Foreskin fibroblast (primary cell): ENCODE measurements at places on chromosomes 12 and 14.
A peak's percentile ranks its signal among the peaks of the same experiment; 100 is the strongest.

- peak; percentile 15 for DNase-seq
These were observed 420.1 kb downstream of the FUT8 start for GRCh38 chr14:65832431-65833266.

DNA sequence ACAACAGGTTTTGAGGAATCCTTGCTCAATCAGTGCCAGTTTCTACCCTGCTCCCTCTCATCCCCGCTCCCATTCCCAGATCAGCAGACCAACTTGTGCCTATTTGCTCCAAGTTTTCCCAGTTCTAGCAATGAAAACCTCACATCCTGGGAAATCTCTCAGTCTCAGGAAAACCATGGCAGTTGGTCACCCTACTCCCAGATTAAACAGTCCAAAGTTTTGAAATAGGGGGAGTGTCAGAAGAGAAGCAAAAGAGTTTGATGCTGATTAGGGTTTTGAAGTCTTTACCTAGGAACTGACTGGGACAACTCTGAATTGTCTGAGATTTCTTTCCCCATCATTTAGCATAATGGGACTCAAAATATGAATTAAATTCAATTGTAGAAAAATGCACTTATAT is 95.8 kb upstream of the ARID2 start:
- DNase-seq = no peak

DNA sequence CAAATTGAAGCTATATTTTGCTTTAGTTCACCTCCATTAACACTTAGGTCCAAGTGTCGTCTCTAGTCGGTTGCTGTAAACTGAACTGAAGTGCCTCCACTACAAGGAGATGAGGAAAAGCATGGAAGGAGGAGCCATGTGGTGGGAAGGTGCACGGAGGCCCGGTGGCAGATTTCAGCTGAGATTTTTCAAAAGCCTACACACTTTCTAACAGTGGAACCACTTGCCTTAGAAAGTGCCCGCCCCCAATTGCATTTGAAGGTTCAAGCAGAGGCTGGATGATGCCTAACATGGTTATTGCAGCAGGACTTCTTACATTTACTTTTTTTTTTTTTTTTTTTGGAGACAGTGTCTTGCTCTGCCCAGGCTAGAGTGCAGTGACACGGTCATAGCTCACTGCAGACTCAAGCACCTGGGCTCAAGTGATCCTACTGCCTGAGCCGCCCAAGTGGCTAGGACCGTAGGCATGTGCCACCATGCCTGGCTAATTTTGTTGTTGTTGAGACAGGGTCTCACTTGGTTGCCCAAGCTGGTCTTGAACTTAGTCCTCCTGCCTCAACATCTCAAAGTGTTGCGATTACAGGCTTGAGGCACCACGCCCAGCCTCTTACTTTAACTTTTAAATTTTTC is 27.6 kb downstream of the EML1 start:
- no peak for DNase-seq

DNA sequence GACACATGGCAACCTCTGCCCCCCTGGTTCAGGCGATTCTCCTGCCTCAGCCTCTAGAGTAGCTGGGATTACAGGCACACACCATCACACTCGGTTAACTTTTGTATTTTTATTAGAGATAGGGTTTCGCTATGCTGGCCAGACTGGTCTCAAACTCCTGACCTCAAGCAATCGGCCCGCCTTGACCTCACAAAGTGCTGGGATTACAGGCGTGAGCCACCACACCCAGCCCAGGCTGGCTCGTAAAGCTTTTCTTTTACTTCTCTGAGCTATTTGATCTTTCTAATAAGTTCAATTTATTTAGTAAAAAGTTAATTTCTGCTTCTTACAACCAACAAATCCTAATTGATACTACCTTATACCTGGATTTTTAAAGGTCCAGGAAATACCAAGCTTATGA is 127.4 kb upstream of the KRR1 start:
- no peak for DNase-seq

- no peak for DNase-seq
These were observed 143.4 kb upstream of the C14orf180 start for GRCh38 chr14:104436047-104436591.

GRCh38 chr12:31300341-31300740 is 25.6 kb downstream of the SINHCAF start:
- DNase-seq = no peak

GRCh38 chr14:89801136-89801535 is 153.4 kb downstream of the EFCAB11 start:
- no peak for DNase-seq

DNA sequence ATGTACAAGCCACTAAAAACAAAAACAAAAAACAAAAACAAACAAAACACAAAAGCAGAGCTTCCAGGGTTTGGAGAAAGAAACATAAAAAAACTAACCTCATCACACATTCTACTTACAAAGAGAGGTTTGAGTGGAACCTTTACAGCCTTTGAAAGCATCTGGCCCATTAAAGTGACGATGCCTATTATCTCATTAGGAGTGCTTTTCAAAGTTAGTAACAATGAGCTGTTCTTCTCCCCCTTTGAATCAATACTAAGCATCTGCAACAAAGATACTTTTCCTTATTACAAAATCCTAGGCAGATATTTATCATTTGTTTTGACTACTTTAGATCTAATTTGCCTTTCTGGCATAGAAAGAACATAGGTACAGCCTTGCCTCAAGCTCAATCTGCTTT is 217.3 kb downstream of the PPM1H start:
- no peak for DNase-seq

DNA sequence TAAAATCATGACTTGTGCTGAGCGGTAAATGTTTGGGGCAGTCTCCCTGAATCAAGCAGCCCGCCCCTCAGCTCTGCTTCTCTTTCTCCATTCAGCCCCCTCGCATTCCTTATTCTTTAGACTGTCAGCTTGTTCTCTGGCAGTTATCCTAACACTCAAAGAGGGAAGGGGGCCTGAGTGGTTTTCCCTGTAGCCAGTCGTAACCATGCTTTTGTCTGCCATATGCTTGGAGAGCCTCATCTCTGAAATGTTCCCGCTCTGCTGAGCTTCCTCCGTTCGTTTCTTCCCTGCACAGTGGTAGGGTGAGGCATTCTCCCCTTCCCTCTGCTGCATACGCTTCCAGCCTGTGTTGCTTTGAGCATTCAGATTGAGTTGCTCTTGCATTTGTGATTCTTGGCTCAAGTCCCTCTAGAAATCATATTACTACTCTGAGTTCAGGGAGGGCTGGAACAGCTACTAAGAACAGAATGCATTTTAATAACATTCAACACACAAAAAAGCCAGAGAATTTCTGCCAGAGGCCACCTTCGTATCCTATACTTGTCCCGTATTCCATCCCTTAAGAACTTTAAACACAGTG is 119.7 kb downstream of the FBXL14 start:
- peak; percentile 94 for DNase-seq

DNA sequence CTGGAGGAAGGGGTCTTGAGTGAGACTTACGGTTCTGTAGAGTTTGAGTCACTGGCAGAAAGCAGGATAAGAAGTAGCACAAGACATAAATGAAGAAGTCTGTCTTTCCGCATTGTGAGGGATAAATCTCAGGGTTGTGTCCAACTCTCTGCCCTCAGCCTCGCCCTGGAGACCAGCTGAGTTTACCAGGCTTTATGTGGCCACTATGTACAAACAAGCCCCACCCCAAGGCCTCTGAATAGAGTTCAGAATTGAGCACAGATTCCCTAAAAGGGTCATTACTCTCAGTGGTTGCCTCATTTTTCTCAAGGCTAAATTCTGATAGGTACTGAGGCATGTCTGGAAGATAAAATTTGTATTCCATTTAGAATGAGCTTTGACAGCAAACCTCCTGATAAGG is at the start of gene PZP:
Gene PZP, minus strand, starts transcription at position 167 of the 400 bp plus-strand sequence. Its CDS starts 54 bp downstream, at position 113.
- no peak for DNase-seq

GRCh38 chr12:28866715-28867503 is 282.2 kb upstream of the FAR2 start:
- peak; percentile 41 for DNase-seq

DNA sequence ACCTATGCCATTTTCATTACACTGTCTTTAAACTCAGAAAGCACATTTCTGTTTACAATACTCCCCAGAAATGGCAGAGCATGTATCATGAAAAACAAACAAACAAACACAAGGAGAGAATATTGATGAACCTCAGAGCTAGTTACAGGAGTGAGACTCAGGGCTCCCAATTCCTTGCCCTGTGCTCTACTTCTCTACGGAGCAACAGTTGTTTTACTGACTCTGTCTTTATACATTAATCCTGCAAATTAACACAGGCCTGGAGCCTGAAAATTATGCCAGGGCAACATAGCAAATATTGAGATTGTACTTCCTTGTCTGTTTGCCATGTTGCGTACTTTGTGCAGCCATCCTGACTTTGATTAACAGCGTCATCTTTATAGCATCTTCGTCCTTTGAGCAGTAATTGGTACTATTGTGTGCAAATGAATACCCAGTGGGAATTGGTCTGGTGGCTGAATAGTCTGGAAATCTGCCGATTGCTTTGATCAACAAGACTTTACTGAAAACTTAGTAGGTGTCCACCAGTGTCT is 15.2 kb upstream of the AKAP6 start:
- no peak for DNase-seq

GRCh38 chr14:33377596-33378390 is 439.1 kb downstream of the NPAS3 start:
- DNase-seq = no peak

DNA sequence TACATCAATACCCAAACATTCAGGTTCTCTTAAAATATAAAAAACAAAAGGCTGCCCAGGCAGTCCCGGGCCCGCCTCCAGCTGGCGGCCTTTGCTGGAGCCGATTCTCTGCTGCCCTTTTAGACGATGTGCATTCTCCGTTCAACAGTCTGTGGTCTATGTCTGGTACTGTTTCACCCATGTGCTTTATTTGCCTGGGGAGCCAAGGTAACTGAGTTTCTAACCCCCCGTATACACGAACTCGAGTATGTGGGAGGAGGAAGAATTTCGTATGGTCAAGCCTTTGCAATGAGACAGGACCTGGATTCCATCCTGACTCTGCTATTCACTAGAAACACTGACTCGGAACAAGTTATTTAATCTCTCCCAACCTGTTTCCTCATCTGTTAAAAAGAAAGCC is 54.1 kb upstream of the GPR68 start:
- DNase-seq = no peak

DNA sequence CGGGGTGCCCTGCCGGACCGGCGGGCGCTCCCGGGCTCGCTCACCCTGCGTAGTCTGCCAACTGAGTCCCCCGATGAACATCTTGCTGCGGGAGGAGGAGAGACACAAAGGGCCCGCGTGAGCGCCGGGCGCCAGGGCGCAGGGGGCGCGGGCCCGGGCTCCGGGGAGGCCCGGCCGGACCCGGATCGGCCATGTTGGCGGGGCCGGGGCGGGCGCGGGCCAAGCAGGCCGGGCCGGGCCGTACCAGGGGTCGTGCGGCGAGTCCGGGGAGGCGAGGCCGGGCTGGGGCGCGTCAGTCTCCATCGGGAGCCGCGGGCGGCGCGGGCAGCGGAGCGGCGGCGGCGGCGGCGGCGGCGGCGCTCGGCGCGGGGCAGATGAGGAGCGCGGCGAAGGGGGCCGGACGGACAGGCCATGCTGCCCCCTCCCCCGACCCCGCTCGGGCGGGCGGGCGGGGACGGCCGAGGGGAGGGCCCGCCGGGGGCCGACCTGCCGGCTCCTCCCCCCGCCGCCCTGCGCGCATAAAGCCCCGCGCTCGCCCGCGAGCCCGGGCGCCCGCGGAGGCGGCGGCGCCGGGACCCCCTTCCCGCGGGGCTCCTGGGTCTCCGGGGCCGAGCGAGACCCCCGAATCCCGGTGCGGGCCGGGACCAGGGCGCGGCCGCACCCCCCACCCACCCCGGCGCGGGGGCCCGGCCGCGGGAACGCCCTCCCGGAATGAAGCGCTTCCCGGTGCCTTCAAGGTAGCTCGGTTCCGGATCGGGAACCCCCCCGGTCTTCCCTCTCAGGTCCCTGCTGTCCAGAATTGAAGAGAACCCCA is at the start of gene MSI1:
Gene MSI1, minus strand, starts transcription at position 376 of the 814 bp plus-strand sequence. Its CDS starts 73 bp downstream, at position 303.
- DNase-seq = no peak

DNA sequence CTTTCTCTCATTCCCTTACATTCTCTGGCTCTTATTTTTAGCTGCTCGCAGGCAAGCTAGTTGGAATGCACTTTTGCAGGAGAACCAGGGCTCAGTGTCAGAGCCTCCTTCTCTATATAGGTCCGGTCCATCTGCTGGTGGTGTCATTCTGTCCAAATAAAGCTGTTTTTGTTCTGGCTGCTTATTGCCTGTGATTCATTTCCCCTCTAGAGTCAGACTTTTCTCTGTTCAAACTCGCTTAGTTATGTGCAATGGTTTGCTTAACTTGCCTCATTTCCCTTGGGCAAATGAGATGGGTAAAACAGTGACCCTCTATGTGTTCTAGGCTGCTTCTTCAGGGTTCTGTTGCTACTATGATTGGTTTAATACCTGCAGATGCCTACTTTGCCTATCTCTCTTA is 2.9 kb downstream of the SMARCD1 start:
- DNase-seq = peak; percentile 85

GRCh38 chr14:93936245-93936644 is 9.1 kb downstream of the FAM181A start:
- no peak for DNase-seq

DNA sequence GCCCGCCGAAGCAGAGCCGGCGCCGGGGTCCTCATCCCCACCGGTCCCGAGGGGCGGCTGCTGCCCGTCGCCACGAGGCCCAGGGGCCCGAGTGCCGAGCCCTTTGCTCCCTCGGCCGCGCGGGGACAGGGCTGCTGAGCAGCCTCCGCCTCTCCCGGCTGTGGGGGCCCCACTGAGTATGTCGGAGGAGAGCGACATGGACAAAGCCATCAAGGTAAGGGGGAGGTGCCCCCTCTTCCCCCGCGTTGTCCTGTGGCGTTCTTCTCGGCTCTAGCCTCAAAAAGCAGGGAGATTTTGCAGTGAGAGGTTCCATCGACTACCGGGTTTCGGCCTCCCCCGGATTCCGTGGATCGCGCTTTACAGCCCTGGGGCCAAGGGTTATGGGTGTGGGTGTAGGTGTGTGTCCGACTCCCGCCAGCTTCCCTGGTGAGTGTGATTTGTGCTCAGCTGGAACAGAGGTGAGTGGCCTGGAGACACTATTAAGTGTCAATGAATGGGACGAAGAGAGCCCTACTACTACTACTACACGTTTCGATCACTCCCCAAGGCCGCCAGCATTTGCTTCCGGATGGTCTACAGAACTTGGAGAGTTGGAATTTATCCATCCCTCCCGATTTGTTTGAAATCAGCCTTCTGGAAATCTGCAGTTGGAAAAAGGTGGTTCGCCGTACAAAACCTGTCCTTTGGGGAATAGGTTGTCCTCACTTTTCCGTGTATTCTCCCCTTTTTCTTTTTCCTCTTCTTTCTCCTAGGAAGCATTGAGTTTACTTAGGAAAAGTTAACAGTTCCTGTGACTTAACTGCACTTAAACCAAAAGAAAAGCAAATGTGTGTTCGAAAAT is 748 bp downstream of the MAPKAPK5 start:
- DNase-seq = peak; percentile 44
